Uterus (tissue), 4 donors: ENCODE measurements at places on chromosomes 3 and 15. TPM values are rescaled to one million over a fixed set of nuclear protein-coding genes. Genes with fewer than 3 reads are reported as not detected.

GRCh38 chr3:183006396-183007002 is 26.2 kb upstream of the DCUN1D1 start:
- DNase-seq: no peak

GRCh38 chr3:143348486-143349327 is 229.1 kb downstream of the CHST2 start:
- no peak for DNase-seq

GRCh38 chr3:27357665-27358258 is 11.4 kb downstream of the NEK10 start:
- peak; percentile 25 for DNase-seq

DNA sequence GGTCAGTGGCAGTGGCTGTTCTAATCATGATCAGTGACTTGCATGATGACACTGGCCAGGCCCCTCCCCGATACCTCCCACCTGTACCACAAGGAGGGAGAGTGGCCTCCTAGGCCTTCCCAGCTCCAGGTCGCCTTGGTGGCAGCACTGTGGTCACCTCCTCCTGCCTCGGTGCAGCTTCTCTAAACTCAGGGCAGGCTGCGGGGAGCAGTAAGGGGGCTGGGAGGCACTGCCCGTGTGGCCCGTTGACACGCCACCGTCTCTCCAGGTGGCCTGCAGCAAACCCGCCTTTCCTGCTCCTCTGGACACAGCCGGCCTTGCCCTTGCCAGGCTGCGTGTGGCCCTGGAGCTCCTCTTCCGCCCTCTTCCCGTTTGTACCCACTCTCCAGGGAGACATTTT is 184.1 kb downstream of the XXYLT1 start:
- DNase-seq: no peak

DNA sequence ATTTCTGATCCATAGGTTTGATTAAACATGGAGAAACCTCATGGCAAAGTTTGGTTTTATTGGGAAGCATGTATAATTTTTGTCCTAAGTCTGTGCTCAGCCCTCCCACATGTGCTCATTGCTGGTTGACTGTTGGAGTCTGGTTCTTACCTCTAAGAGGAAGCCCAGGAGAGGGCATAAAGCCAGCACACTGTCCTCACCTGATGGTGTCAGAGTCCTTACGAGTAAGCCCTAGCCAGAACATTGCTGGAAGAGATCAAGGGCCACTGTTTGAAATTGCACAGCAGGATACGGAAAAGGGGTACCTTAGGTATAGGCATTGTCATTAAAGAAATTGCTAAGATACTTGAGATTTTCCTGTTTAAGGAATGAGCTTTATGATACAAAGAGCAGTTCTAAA is 21.3 kb downstream of the MLH1 start:
- DNase-seq: no peak

DNA sequence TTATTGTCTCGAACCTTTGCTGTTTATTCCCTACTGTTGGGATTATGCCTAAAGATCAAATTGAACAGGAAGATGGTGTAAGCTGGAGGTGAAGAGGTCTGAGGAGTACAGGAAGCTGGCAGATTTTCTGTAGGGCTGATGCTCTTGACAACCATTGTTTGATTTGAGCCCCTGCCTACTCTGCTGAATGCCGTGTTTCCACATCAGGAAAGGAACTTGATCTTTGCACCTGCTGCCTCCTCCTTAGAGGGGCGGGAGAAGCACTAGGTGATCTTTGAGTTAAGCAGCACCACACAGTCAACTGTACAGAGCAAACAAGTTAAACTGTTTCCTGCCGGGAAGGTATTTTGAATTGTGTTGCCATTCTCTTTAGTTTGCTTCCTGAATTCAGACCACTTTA is 364.6 kb upstream of the EPHA6 start:
- no peak for DNase-seq

DNA sequence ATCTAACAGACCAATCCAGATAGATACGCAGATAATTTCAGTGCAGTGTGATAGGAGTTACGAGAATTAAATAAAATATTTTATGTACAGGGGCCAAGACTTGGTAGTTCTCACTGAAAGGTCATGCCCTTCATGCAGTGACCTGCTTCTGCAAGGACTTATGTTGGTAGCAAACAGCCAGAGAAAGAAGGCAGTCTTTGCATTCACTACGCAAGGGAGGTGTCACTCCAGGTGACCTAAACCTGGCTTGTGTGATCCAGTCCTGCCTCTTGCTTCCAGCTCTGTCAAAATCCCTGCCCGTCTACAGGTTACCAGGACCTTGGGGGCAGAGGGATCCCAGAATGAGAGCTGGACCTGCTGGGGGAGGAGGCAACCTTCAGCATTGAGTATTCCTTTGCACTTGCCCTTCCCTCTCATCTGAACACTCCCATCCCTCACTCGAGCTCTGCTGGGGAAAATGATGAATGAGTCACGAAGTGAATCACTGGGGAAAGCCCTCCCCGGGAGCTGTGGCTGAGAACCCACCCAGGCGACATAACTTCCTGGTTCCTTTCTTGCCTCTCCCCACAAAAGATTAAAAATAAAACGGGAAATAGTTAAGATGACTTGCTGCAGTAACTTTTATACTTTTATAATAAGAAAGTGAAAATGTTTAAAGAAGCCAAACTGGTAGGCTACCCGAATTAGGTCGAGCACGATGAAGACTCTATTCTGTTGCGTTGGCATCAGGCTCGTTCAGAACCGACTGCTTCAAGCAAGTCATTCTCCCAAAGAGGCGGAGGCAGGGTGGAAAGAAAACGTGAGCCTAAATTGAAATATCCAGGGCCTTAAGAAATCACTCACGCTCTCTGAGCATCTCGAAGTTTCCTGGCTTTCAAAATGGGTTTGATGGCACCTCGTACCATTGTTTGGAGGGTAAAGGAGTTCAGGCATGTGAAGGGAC is 216.1 kb downstream of the SLCO3A1 start:
- peak; percentile 44 for DNase-seq

DNA sequence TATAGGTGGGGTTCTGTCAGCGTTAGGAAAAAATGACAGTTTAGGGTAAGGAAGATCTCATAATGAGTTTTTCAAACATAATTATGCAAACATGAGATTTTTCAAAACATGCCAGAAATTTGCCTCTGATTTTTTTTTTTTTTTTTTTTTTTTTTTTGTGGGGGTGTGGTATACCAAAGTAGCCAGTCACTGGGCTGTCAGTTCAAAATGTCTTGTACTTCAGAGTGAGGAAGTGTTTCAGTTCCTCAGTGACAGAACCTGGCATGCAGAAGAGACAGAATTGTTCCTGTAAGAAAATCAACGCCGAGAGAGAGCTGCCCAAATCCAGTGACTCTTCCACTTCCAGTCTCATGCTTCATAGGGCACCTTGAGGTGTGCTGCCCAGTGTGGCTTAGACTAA is 9.7 kb downstream of the NCBP2 start:
- no peak for DNase-seq

The KCNMB3 gene
- total RNA-seq: 0.26 TPM

The BNC1 gene
- 0.49 TPM for total RNA-seq

GRCh38 chr15:63402498-63403253 is 21.0 kb upstream of the CA12 start:
- DNase-seq: no peak
